SHP77 (cell line): ENCODE measurements at places on chromosomes 5 and 9.

DNA sequence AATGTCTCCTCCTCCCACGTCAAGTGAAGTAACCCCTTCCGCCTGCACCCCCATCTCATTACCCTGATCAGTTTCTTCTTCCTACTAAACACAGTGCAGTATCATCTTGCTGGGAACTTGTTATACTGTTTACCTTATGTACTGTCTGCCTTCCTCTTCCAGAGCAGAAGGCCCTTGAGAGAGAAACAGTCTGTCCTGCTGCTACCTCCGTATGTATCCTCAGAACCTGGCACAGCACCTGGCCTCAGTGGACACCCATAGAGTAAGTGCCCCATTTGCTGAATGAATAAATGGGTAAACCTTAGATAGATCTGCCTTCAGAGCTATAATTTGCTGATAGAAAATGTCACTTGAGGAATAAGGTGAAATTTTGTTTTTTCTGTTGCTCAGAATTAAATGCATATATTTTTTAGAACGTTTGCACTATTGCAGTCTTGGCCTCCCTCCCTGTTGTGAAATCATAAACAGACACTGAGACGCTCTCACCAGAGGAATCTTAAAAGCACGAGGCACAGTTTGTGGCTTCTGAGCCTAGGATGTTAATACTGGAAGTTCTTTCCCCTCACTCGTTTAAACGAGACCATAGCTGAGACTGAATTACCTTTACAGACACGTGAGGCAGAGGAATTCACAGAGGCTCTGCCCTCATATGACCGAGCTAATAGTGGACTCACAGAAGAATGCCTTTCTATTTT is 223.1 kb upstream of the DAP start:
- DNase-seq = no peak

GRCh38 chr5:175878544-175879438 is 7.4 kb downstream of the CPLX2 start:
- DNase-seq = no peak

- DNase-seq = no peak
Observed at GRCh38 chr5:58452566-58453258, 7.2 kb downstream of the PLK2 start.

DNA sequence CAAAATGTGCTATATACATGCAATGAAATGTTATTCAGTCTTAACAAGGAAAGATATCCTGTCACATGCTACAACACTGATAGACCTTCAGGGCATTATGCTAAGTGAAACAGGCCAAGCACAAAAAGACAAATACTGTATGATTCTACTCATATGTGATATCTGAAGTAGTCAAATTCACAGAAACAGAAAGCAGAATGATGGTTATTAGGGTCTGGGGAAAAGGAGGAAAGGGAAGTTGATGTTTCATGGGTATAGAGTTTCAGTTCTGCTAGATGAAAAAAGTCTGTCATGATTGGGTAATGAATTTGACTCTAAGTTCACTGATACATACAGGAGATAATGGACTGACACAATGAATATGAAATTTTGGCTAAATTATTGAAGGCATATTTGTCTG is 11.2 kb upstream of the RIC1 start:
- no peak for DNase-seq

DNA sequence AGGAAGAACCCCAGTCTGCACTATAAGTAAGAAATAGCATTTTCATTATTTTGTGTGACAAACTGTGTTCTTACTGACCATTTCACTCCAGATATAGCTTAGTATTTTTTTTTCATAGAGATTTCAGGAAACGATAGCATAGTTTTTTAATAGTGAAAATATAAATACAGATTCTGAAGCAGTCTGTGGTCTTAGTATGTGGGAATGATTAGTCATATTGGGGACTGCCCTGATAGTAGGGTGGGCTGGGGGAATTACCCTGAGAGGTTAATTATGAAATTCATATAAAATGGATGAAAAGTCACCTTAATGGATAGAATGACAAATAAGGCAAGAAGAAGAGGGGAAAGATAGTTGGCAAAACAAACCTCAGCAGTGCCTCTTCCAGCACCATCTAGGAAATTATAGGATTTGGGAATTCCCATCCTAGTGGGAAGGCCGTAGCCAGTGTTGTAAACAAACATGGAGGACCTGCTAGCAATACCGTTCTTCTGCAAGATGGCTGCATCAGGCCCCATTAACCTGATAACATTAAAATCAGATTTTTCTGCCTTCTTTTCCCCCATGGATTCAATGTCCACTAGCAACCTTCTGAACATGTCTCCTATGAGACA is 23.7 kb upstream of the NR3C1 start:
- no peak for DNase-seq

- DNase-seq = no peak
Observed at GRCh38 chr5:170892196-170892595, 30.4 kb downstream of the RANBP17 start.

- DNase-seq = peak; percentile 23
Observed at GRCh38 chr5:181167814-181168488, 20.6 kb downstream of the OR2V2 start.

DNA sequence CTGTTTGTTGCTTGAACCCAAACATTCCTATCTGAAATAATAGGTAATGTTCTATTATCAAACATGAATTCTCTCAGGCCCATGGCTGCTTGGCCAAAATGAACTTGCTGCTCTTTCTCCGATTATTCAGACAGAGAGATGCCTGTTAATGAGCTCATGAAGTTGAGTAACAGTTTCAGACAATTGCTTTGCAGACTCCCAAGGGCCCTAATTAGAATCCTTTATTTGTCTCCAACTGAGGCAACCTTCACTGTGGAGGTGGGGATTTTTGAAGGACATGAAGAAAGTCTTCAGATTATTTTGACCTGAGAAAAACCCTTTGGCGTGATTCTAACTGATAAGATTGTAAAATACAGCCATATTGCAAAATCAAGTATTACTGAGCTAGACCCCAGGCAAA is 466.7 kb downstream of the NFIB start:
- no peak for DNase-seq

DNA sequence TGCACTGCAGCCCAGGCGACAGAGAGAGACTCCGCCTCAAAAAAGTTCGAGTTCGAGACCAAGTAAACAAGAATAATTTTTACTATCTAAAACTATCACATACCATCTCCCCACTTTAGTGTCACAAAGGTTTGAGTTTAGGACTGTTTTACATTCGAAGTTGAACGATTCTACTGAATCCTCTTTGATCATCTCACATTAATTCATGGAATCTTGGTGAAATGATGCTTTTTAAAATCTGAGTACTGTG is 715 bp upstream of the RPS6 start:
- DNase-seq = no peak

GRCh38 chr9:82376677-82377232 is 388.2 kb downstream of the SPATA31D1 start:
- DNase-seq = no peak

GRCh38 chr5:144335561-144335960 is 164.9 kb downstream of the KCTD16 start:
- peak; percentile 82 for DNase-seq

DNA sequence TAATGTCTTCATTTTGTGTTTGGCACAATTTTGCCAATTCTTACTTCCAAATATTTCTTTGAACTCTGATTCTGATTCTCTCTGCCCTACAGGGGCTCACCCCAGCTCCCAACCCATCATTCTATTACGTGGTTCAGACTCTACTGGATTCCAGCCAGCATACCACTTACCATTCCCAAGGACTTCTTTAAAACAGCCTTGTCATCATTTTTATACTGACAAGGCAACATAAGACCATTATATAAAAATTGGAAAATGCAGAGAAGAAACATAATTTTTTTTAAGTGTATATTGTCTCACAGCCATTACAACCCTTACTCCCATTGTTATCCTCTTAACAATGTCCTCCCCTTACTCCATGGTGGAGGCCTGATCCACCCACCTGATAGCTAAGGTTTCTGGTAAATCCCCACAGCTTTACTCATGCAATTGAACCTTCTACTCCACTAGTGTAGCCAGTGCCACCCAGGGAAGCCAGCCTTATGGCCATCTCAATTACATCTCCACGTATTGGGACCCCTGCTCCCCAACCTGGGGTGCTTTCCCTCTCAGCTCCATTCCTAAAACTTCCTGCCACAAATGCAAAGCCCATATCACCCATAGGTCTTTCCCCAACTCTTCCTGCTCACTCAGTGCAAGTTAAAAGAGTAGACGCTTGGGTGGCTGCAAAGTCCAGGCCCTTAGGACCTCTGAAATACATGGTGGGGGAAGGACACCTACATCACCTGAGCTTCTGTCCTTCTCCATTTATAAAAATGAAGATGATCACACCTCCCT is 19.1 kb downstream of the UGT3A2 start:
- no peak for DNase-seq

- DNase-seq = no peak
Observed at GRCh38 chr5:132677682-132678400, 4.1 kb downstream of the IL4 start.

DNA sequence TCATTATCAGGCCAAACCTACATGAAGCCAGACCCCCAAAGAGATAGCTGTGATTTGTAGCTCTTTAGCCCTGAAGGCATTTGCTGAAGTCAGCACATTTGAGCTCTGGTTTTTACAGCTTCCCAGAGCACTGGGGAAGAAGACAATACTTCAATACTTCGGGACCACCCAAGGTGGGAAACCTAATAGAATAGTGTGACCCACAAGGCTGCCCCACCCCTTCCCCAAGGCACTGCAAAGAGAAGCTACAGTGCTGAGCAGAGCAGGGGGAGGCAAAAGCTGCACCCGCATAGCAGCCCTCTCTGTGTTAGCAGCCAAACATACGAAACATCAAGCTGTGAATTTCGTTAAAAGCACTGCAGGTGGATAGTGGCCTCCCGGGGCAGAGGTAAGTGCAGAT is 87.3 kb downstream of the HSD17B3 start:
- no peak for DNase-seq

DNA sequence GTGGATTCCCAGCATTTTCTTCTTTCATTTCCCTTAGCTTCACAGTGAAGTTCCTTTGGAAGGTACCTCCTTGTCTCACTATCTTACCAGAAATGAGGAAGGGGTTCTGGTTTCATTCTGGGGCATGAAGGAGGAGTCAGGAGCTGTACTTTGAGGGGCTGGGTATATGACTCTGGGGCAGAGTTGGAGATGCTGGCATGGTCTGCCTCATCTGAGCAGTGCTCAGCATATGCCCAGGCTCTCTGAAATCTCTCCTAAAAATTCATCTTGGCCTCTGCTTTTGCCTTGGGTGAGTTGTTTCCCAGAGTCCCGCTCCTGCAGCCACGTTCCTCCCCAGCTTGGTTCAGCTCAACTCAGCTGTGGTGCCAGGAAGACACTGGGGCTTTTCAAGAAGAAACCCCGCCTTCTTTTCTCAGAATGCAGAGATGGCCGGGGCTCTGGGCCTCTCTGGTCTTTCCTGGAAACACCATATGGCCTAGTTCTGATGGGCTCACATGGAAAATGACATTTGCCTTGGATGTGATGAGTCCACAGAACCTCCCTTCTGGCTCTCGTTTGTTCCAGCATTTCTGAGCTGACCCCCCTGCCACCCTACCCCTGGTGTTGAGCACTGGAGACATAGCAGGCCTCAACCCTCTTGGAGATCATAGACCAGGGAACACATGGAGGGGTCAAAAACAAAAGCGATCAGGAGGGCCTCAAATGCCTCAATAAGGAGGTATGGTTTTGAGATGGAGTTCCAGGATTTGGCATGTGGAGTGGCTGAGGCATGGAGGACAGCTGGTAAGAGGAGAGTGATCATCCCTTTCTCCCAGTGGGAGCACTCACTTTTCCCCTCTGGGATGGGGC is 12.0 kb upstream of the TGFBR1 start:
- DNase-seq = no peak

GRCh38 chr9:72509053-72509452 is 12.4 kb upstream of the TMC1 start:
- DNase-seq = no peak

DNA sequence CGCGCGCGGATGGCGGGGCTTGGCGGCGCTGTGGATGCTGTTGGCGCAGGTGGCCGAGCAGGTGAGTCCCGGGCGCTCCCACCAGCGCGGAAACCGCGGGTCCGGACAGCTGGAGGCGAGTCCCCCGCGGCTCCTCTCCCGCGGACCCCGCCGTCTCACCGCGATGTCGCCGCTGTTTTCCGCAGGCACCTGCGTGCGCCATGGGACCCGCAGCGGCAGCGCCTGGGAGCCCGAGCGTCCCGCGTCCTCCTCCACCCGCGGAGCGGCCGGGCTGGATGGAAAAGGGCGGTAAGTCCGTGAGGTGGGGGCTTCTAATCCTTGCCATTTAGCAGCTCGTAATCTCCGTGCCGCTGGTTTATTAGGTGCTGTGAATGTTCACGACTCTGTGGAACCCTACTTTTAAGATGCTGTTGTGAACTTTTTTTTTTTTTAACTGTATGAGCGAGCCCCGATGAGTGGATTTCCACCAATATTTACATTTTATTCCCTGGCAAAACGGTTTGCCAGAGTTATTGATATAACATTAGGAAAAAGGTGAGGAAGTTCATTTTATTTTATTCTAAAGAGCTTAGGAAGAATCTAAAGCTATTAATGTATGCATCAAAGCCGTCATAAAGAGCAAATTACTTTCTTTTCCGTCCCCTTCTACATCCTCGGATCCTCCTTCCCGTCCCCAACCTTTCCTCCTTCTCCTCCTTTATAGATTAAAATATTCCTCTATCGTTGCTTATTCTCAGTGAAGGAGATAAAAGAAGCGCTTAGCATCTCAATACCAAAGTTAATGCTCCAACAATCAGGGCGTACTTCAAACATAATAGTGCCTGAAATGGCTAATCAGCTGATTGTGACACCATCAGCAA is 579 bp downstream of the ADAMTS16 start:
- no peak for DNase-seq

- DNase-seq = no peak
Observed at GRCh38 chr9:89992326-89993198, 387.8 kb downstream of the GADD45G start.

DNA sequence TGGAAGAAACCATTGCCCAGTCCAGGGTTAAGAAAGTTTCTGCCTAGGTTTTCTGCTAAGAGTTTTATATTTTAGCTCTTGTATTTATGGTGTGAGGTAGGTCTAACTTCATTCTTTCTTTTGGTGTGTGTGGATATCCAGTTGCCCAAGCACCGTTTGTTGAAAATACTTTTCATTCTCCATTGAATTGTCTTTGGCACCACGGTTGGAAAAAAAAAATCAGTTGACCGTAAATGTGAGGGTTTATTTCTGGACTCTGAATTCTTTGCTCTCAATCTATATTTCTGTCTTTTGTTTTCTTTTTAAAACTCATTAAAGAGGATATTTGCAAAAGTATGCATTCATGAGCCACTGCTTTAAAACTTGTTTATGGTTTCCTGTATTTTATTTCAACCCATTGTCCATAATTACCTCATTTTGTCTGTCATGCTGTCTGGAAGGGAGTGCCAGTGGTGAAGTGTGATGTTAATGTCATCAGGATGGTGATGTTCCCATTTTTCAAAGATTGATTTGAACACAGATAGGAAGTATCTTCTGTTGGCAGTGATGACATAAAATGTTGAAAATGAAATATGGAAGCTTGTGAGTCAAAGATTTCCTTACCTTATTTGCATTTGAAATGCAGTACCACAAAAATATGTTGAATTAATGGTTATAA is 33.9 kb downstream of the HABP4 start:
- no peak for DNase-seq
